Retinal pigment epithelial cell (primary cell): ENCODE measurements at places on chromosomes 4 and X.

DNA sequence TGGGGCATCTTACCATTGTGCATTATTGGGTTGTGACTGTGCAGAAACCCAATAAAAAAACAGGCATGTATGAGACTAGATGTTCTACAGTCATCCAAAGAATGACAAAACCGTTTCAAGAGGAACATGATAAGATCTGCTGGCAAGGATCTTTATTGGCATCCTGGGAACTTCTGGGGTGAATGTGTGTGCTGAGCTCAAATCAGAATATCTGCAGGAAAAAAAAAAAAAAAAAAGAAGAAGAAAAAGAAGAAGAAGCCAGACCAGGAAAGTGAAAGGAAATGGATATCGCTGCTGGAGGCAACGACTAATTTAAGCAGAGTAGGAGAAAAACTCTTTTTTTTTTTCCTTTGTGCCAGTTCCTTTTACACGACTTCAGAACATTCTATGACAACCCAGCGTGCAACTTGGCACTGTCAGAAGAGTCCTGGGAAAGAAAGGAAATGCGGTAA is 484.2 kb upstream of the BOD1L1 start:
- no peak for DNase-seq

DNA sequence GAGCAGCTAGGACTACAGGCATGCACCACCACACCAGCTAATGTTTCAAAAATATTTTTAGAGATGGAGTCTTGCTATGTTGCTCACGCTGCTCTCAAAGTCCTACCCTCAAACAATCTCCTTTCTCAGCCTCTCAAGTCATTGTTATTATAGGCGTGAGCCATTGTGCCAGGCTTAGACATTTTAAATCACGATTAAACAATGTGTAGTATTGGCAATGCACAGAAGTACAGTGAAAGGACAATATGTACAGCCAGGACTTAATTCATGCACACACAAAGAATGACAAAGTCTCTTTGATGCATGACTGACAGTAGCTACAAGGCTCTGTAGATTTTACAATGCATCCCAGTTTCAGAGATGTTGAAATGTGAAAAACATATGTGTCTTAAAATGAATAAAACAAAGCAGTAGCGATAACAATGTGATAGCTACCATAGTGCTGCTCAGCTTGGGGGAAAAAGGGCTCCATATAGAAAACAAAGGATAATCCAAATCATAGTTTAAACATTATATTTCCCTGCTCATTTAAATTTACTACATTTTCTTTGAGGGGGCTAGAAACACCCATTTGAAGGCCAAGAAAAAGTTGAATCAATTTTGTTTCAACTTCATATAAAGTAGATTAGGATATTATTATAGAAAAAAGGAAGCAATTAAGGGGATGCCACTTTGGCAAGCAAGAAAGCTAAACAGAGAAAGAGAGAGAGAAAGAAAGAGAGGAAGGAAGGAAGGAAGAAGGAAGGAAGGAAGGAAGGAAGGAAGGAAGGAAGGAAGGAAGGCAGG is 272.4 kb upstream of the SMIM31 start:
- DNase-seq: no peak

DNA sequence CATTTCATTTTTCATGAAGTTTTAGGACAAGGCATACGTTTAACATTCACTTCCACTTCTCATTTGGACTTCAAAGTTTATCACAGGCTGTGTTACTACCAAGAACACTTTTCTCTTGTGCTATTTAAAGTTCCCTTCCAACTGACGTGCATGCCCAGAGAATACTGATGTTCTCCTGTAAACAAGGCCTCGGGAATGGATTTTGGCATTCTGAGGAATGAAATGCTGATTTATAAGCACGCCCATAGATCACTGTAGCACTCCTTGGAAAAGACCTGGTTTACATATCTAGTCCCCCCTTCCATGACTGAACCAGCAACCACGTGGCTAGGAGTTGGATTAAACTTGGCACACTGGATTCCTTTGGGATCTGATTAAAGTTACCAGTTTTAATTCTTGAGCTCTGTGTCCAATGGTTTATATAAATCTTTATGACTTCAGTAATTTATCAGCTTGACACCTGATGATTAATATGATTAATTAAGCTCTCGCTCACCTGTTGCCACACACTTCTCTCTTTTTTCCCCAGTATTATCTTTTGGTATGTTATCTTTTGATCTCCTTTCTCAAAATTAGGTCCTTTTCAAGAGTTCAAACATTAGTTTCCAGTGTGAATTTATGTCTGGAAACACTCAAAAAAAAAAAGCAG is 122.4 kb upstream of the HAND2 start:
- no peak for DNase-seq

DNA sequence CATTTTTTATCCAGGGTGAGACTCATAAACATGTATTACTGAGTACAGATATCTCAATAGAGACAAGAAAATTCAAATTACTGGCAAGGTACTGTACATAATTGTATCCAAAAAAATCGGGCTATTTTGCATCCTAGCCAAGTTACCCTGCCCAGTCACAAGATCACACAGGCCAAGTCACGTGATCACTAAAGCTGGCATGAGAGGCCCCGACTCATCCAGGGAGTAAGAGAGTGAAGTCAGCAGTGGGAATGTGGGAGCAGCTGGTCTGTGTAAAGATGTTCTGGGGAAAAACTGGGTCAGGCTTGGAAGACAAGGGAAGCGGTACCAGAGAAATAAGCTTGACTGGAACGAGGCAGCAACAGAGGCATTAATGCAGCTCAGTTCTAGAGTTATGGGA is 119.3 kb upstream of the STS start:
- DNase-seq: no peak

GRCh38 chr4:44663539-44664263 is 12.3 kb upstream of the YIPF7 start:
- no peak for DNase-seq

DNA sequence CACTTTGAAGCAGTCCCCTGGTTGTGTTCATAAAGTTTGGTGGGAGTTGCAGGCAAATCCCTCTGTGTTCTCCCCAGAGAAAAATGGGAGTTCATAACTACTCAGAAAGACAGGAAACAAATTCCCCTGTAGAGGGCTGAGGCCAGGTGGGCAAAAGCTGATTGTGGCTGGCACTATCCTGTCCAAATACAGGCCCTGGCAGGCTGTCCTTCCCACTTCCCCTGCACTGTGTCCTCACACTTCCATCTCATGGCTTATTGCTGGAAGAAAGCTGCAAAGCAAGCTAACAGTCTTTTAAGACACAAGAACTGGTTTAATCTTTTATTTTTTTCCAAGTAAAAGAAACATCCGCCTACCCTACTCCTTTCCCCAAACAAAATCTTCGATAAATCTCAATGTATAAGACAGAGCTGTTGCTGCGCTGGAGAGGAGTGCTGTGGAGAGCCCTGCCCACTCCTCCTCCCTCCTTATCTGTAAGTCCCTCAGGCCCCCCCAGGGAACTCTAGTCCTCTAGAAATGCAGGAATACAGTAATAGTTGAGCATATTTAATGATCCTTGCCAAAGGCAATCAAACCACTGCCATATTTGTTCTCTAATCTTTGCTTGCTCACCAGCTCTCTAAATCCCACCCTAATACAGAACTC is 14.0 kb downstream of the TAPT1 start:
- DNase-seq: no peak

GRCh38 chr4:39480902-39481695 is 22.2 kb downstream of the LIAS start:
- no peak for DNase-seq

DNA sequence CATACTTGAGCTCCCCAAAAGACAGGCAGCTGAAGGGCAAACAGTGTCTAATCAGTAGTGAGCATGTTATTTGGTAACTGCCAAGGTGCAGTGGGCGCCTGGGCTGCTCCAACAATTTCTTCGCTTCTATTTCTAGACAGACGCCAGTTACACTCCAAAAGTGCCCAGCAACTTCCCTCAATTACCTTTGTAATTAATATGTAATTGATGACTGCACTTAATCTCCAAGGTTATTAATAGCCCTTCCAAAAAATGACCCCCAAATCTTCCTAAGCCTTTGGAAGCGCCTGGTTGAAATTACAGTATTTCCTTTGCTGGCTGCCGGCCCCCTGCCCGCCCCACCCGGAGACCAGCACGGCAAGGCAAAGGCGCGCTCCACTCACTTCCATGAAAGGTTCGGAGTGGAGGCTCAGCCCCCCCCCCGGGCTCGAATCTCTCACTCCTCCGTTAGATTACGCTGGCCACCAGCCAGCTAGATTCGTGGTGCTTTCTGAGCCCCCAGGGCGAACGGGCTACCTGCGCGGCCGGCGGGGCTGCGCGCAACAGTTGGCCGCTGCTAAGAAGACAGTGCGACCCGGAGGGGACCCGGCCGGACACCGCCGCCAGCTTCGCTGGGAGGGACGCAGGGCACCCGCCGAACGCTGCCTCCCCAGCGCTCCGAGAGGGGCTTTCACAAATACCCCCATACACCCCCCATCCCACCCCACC is 1.9 kb downstream of the GPC4 start:
- no peak for DNase-seq

- DNase-seq: no peak
Observed at GRCh38 chrX:110678591-110678990, 117.0 kb downstream of the CHRDL1 start.

DNA sequence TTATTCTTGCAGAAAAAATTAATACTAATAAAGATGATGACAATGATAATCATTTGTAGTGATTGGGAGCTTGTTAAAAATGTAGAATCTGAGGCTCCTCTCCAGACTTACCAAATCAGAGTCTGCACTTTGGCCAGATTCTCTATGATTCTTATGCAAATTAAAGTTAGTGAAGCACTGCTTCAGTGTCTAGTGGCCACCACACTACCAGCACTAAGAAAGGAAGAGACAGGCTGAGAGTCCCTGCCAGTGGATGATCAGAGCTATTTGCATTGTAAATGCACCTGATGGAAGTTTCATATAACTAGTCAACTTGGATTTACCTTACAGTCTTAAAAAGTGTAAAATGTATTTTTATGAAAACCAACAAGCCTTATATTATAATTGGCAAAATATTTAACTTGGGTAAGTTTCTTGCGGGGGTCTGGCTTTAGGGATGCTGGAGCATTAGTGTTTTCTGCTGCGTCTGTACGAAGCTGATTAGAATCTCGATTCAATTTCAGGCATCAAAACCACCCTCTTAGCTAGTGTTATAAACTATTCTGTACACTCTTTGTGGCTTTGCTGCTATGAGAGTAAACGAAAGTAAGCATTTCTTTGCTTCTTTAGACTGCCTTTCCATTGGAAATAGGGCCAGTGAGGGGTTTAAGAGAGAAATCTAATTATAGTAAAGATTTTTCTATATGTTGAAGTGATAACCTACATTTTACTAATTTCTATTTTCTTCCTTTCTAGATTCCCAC is 114.1 kb downstream of the TLL1 start:
- DNase-seq: no peak

DNA sequence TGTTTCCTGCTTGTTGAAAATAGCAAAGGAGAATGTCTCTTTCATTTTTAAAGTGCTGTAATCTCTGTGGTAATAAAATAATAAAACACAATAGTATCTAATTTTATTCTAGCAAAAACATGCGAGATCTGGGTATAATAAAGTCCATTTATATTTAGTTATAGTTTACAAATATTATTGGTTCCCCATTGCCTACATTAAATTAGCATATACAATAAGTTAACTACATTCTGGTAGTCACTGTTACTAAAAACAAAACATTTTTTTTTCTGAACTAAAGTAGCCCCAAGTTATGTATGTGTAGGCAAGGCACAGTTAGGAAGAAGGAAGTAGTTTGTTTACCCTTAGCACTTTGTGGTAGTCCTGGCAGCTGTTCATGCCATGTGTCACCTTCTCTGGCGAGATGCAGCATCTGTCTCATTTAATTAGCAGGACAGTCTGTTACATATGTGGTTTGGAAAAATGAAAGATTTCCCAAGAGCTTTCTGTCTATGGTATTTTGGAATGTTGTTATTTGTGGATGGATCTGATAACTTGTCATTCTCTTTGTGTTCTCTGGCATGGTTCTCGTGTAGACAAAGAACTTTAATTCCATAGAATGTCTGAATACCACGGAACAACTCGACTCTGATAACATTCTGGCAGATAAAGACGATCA is 231.3 kb upstream of the PITX2 start:
- DNase-seq: peak; percentile 52

GRCh38 chr4:174870311-174870710 is 41.3 kb upstream of the GLRA3 start:
- no peak for DNase-seq

DNA sequence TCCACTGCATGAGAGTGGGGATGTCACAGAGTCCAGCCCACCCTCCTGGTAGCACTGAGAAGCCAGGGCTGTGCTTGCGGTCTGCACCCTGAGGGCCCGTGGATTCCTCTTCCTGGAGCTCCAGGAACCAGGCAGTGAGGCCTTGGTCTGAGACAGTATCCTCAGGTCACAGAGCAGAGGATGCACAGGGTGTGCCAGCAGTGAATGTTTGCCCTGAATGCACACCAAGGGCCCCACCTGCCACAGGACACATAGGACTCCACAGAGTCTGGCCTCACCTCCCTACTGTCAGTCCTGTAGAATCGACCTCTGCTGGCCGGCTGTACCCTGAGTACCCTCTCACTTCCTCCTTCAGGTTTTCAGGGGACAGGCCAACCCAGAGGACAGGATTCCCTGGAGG is 2.7 kb downstream of the MAGEA1 start:
- no peak for DNase-seq

DNA sequence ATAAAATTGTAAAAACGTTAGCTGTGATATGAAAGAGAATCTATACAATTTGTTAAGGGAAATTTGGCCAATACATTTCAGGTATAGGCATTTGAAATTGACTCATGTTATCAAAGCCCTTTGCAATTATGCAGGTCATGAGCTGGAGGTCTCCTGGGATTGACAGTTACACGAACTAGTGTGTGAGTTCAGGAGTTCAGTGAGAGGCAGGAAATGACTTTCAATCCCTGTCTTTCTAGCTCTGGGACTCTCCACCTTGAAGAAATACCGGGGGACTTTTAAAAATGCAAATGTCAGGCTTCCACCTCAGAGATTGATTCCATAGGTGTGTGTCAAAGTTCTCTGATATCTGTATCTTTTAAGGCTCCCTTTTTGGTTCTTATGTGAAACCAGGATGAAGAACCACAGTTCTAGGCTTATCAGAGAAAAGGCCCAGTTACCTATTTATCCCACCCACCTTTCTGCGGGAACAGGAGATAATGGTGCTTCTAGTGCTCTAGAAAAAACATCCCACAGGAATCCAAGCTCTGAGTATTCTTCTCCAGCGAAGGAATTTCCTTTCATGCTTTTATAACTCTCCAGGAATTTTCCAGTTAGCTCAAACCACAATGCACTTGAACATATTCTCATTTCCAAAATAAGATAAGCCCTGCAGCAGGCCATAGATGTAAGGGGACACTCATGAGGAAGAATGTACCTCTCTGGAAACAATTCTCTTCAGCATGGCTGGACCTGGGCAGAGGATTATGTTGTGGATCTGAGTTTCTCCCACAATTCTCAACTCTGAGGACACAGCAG is 501.0 kb downstream of the IDS start:
- no peak for DNase-seq
